ENCODE measurements at places on chromosomes 2 and 18.

DNA sequence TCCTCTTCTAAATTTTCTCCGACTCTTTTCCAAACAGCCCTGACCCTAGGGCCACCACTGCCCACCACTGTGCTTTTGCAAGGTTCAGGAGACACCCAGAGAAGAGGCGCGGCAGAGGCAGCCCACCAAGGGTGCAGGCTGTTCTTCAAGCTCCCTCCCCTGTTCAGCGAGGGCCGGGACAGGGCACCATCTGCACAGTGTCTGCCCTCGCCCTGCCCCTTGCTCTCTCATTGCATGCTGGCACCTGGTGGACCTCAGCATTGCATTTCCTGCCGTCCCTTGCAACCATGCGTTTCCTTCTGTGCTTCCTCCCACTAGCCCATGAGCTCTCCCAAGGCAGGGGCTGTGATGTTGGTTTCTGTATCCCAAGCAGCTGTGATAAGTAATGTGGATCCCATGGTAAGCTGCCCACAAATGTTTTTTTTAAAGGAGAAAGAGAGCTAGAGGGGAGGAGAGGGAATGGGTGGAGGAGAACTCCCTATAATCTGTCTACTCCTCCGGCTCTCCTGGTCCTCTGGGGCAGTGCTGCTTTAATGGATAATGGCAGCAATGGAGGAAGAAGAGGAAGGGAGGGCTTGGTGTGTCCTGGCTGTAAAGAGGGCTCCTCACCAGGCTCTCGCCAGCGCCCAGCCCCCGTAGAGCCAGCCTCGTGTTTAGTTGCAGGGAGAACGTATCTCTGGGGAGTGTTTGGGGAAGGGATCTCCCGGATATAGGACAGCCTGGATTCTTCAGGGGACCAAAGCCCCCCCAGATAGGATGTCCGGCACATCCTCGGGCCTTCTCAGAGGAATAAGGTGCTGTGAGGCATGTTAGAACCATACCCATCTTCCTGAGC, 15.6 kb upstream of the YWHAQ start:
- no peak for DNase-seq

DNA sequence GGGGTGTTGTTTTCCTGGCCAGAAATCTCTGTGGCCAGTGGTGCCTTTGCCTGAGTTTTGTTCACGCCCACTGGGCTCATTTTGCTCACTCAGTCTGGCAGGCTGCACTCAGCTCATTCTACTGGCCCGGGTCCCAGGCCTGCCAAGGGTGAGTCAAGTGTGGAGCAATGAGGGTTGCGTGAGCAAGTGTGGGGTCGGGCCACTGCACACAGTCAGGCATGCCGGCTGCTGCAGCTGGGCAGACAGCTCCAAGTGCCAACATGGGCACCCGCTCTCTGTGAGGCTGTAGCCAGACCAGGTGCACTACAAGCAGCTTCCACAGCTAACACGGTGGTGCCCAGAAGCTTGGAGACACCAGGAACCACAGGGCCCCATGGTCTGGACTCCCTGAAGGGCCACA, 801.1 kb upstream of the RAB6C start:
- DNase-seq = no peak

DNA sequence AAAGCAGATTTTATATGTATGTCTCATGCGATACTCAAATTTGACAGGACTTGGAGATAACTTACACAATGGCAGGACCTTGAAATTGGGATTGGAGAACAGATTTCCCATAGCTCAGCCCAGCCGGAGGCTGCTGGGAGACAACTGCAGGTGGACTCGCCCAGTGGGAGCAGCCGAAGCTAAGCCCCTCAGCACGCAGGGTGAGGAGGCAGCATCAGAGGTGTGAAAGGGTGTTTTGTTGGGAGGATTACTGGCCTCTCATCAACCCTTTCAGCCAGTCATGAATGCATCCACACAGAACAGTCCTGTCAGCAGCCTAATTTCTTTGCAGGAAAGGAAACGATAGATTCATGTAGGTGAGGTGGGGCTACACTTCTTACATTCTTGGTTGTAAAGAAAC, 110.4 kb upstream of the DYNAP start:
- no peak for DNase-seq

GRCh38 chr2:134293719-134294537, 40.1 kb downstream of the MGAT5 start:
- no peak for DNase-seq

DNA sequence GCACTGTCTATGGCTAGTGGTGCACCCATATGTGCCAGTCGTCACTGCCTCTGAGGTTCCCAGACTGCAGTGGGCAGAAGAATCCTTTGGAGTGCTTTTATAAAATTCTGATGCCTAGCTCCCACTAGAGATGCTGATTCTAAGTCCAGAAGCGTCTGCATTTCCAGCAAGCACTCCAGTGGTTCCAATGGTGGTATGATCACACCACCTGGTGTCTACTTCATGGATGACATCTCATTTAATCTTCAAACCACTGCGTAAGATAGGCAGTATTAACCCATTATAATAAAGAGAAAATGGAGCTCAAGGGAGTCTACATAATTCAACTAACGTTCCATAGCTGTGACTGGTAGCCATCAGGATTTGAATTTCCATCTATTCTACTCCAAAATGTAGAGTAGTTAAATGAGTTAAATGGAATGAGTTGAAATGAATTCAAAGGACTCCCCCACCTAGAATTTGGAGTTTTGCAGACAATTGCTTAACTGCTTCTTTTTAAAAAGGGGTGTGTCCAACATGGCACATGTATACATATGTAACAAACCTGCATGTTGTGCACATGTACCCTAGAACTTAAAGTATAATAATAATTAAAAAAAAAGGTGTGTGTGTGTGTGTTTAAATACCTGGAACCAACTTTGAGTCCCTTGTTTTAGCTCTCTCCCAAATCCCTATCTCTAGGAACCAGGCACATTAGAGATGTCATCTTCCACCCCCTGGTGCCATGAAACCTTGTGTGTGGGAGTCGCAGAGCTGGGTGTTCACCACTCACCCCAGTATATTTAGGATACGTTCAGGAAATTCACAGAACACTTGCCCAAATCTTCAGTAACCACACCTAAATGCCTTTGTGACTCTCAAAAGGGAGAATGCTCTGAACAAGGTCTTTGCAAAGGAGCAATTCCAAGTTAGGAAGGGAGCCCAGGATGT, 14.1 kb downstream of the LAMA3 start:
- DNase-seq = peak; percentile 61

DNA sequence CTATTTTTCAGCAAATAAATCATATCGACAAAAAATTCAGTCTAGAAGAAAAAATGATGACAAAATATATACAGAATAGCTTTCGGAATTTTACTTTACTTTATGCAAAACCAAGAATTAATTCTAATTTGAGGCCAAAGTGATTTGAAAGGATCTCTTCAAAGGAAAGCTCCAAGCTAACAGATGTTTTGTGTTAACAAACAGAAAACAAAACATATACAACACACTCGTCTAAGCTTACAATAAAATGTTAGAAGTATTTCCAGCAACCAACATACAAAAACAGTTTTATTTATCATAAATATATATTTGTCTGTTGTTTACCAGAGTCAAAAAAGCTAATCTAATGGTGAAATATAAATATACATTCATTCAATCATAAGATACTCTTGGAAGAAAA, 118.1 kb upstream of the CHRNA1 start:
- no peak for DNase-seq

DNA sequence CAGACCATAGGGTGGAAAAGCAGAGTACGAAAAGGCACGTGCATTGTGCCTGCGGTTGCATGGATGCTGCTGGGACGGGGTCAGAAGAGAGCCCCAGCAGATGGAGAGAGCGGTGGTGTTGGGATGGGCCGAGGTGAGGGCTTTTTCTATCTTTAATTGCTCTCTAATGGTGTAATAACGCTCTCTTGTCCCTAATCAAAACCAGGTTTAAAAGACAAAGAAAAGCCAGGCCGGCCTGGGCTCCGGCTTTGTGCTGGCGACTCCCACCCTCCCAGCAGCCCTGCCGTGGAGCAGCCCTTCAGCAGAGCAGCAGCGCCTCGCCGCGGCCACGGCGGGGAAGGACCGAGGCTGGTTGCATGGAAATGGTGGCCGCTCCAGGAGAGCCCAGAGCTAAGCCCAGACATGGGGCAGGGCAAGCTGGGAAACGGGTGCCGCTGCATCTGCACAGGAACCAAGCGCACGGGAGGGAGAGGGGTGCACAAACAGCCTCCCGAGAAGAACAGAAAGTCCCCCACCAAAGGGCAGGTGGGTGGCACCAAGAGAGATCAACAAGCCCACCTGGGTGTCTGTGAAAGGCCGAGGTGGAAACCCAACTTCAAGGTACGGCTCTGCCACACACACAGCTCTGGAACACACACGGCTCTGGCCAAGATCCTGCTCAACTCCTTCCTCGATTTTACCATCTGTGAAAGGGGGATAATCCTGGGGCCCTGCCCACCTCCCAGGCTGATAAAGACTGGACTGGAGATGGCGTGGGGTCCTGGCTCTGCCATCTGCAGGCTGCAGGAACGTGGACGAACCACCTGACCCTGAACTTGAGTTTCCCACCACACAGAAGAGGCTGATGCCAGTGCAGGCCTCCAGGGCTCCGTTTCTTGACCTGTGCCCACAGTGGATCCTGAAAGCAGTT, 15.0 kb downstream of the HS1BP3 start:
- peak; percentile 56 for DNase-seq

GRCh38 chr2:3598197-3598910, 3.4 kb downstream of the COLEC11 start:
- DNase-seq = no peak

GRCh38 chr2:26345283-26345544, 729 bp upstream of the SELENOI start:
- DNase-seq = no peak

DNA sequence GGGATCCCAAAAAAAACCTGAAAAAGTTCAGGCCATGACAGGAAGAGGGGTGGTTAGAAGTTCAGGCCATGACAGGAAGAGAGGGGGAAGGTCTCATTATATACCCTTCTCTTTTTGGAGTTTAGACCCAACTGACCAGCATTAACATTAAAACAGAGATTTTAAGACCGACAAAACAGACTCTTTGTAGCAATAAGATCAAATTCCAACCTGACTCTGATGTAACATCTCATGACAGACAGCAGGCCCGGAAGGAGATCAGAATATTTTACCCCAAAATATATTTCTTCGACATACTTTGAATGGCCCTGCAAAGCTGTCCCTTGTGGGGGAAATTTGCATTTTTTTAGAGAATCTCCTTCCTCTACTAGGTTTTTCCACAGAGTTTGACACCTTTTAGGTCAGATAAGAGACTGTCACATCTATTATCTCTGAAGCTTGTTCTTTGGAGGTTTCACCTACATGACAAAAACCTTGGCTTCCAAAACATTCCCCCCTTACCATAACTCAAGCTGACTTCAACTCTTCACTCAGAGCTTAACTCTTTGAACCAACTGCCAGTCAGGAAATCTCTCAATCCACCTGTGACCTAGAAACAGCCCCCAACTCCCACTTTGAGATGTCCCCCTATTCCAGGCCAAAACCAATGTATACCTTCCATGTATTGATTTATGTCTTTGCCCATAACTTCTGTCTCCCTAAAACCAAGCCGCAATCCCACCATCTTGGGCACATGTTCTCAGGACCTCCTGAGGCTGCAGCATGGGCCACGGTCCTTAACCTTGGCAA, 51.0 kb upstream of the B3GNT2 start:
- no peak for DNase-seq

Data from CD4-positive, alpha-beta T cell (primary cell).